Stimulated activated naive B cell treated with anti-CD40 and anti-IgM and Interleukin-4, amounts not matched to agents 10 μg/mL and 1 μg/mL and 100 μg/mL, for 72 hours (primary cell): ENCODE measurements at places on chromosomes 5 and 9.

- DNase-seq: peak; percentile 28
- no peaks in the 10 kb centered on the region for H3K36me3 ChIP-seq
- H3K4me1 ChIP-seq: peaks cover 16% of the 10 kb centered on the region
- peaks cover 45% of the 10 kb centered on the region for H3K27me3 ChIP-seq
- no peak overlapping the region for H3K27ac ChIP-seq
Observed at GRCh38 chr9:121559183-121559582, 59.5 kb upstream of the GGTA1 start.

DNA sequence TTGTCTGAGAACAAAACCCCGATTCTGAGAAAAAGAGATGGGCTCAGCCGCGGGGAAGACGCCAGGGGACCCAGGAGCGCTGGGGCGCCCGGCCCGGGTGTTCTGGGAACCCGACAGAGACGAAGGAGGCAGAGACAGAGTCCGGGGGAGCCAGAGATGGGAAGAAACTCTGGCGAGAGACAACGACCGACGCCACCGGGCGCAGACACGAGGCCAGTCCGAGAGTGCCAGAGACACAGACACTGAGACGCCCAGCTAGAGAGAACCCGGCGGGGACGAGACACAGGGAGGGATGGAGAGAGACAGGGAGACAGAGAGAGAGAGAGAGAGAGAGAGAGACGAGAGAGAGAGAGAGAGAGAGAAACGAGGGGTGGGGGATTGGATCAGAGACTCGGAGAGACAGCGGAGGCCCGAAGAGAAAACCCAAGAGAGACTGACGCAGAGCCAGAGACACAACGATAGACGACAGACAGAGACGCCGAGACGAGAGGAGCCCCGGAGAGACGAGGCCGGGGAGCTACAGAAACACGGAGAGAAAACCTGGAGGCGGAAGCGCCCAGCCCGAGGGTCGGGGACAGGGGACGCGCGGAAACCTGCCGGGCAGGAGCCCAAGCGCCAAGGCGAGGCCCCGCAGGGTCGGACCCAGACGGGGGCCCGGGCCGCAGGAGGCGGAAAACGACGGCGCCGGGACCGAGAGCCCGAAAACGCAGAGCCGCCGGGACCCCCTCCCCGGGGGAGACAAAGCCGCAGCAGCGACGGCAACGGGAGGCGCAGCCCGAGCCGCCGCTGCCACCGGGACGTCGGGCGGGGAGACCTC lies 3.3 kb downstream of the NR5A1 start:
- H3K4me3 ChIP-seq: peak overlapping the region; percentile 75
- H3K36me3 ChIP-seq: peaks cover 8% of the 10 kb centered on the region
- DNase-seq: no peak
- peak overlapping the region; percentile 11 for H3K27ac ChIP-seq

GRCh38 chr5:132684922-132685720 lies 11.3 kb downstream of the IL4 start:
- DNase-seq: no peak
- H3K27ac ChIP-seq: no peak overlapping the region

DNA sequence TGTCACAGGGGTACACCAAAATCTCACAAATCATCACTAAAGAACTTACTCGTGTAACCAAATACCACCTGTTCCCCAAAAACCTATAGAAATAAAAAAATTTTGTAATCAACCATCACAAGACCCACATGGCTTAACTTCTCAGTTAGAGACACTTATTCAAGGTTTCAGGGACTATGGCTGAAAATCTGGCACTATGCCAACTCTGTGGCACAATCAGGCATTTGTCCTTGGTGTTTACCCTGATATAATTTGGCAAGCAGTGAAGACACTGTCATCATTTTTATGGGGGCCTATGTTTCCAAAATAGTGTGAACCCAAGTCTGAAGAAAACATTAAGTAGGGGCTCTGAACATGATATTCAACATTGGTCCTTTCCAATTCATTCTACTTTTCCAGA lies 59.0 kb downstream of the ZNF622 start:
- no peak overlapping the region for H3K4me3 ChIP-seq
- H3K4me1 ChIP-seq: no peaks in the 10 kb centered on the region
- no peaks in the 10 kb centered on the region for H3K27me3 ChIP-seq
- no peaks in the 10 kb centered on the region for H3K36me3 ChIP-seq
- DNase-seq: no peak
- no peak overlapping the region for H3K27ac ChIP-seq

- H3K4me1 ChIP-seq: no peaks in the 10 kb centered on the region
- peaks cover 3% of the 10 kb centered on the region for H3K36me3 ChIP-seq
- DNase-seq: no peak
- no peak overlapping the region for H3K27ac ChIP-seq
- no peaks in the 10 kb centered on the region for H3K27me3 ChIP-seq
Observed at GRCh38 chr9:16230731-16231130, 639.7 kb downstream of the BNC2 start.

DNA sequence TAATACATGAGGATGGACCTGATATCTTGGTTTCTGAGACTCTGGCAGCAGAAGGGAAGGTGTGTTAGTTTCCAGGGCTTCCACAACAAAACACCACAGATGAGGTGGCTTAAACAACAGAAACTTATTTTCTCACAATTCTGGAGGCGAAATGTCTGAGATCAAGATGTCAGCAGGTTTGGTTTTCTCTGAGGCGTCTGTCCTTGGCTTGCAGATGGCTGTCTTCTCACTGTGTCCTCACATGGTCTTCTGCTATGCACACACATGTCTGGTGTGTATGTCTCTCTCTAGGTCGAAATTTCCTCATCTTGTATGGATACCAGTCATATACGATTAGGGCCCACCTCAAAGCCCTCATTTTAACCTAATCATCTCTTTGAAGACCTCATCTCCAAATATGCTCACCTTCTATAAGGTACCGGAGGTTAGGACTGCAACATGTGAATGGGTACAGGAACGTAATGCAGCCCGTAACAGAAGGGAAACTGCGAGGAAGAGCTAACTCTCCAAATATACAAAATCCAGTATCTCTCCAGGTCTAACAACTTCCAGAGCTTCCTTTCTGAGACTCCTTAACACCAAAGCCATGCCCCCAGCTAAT lies 139.8 kb upstream of the SMARCA2 start:
- H3K36me3 ChIP-seq: peaks cover 3% of the 10 kb centered on the region
- no peak overlapping the region for H3K4me3 ChIP-seq
- peak overlapping the region; percentile 57 for H3K27ac ChIP-seq
- no peak for DNase-seq
- H3K4me1 ChIP-seq: peaks cover 22% of the 10 kb centered on the region

DNA sequence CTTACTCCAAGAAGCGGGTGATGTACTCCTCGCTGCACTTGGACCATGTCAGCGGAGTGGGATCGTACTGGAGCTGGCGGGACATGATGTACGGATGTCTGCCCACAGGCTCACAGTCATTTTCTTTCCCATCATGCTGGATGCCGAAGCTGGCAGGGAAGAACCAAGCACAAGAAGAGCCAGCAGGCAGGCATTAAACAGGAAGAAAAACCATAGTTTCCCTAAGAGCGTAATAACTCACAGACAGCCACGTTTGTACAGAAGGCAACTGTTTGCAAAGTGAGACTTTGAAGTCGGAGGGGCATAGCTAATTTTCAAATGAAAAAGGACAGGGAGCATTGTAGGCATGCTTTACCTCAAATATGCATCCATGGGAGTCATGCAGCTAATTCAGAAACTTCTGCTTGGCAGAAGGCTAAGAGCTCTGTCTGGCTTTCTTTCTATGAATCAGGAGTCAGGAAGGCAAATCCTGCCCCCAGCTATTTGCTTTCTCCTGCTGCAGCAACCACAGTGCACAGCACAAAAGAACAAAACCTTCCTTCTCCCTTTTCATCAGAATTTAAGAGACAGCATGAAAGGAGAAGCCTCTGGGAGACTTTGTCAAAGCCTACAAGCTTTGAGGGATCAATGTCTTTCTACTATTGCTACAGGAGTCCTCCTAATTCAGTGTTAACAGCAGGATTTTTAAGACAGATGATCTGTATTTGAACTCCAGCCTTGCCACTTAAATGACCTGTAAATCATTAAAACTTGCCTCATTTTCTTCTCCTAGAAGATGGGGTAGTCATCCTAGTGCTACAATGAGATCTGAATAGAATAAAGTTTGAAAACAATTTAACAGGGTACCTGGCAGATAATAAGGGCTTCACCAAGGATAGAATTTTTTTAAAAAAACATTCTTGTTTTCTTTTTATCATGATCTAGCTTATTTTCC lies 209.1 kb downstream of the TARS1 start:
- no peak overlapping the region for H3K4me3 ChIP-seq
- no peaks in the 10 kb centered on the region for H3K36me3 ChIP-seq
- H3K4me1 ChIP-seq: no peaks in the 10 kb centered on the region
- no peak for DNase-seq
- H3K27ac ChIP-seq: no peak overlapping the region

- no peaks in the 10 kb centered on the region for H3K27me3 ChIP-seq
- H3K27ac ChIP-seq: no peak overlapping the region
- no peak for DNase-seq
- no peak overlapping the region for H3K4me3 ChIP-seq
Observed at GRCh38 chr9:18928711-18929110, 104.3 kb downstream of the SAXO1 start.

DNA sequence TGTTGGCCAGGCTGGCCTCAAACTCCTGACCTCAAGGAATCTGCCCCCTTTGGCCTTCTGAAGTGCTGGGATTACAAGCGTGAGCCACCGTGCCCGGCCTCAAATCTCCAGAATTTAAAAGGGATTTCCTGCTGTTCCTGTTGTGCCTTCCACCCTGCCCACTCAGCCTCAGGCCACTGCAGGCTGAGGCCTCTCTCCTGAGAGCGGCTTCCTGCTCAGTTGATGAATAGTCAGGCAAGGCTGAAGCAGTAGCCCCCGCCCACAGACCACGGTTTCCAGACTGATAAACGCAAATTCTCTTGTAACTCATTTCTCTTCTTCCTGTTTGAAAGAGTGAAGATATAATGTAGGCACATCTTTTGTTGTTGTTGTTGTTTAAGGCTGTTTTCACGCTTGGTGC lies 127.0 kb upstream of the PLCXD3 start:
- no peak for DNase-seq
- H3K27me3 ChIP-seq: peaks cover 8% of the 10 kb centered on the region
- no peak overlapping the region for H3K4me3 ChIP-seq
- H3K36me3 ChIP-seq: no peaks in the 10 kb centered on the region
- H3K4me1 ChIP-seq: no peaks in the 10 kb centered on the region
